ENCODE measurements at places on chromosomes 16 and 17.

DNA sequence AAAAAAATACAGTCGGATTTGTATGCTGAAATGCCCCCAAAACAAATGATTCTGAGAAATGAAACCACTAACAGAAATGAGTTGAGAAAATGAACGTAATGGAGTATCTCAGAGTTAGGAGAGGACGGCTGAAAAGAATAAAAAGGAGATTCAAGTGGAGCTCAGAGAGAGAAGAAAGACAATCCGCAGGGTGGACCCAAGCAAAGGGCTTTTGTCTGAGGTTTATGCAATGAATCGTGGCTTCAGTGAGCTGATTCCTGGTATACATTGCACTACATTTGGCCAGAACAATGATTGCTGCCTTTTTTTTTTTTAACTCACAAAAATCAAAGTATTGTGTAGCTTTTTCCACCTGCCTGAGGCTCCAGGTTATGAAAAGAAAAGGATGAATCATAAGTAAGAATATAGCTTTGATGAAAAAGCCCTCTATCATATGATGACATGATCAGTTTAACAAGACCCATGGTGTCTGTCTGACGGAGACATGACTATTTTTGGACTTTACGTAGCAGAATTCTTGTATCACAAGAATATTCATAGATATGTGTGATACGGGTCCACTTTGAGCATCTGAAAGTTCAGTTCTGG, 4.4 kb upstream of the MED9 start:
- DNase-seq = no peak

DNA sequence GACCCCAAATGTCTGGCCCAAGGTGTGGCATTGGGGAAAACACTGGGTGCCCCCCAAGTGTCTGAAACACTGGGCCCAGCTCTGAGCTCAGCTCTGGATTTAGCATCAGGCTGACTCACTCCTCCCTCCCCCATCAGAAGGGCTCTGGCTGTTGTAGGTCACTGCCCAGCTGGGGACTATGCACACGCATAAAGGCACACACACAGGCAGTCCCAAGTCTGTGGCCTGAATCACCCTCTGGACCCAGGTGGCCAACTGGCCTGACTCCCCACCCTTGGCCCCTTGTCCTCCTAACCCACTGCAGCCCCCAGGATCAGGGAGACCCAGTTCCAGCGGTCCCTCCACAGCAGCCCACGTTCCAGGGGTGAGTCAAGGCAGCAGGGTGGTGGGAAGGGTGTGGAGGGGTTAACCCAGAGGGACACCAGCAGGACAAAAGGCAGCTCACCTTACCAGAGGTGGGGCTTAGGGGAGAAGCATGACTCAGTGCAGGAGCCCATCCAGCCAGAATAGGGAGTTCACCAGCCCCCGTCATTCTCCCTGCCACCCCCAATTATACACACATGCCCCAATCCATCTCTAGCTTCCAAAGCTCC, 47.0 kb downstream of the MYO18A start:
- DNase-seq = no peak

- DNase-seq = no peak
These were observed 386.4 kb upstream of the TNRC6C start for GRCh38 chr17:77572065-77572601.

GRCh38 chr16:83806036-83806435, 1.7 kb upstream of the HSBP1 start:
- DNase-seq = no peak

GRCh38 chr17:4475463-4475862, 23.2 kb upstream of the SPNS2 start:
- no peak for DNase-seq

GRCh38 chr17:15456972-15457722, 10.3 kb downstream of the CDRT4 start:
- DNase-seq = no peak

DNA sequence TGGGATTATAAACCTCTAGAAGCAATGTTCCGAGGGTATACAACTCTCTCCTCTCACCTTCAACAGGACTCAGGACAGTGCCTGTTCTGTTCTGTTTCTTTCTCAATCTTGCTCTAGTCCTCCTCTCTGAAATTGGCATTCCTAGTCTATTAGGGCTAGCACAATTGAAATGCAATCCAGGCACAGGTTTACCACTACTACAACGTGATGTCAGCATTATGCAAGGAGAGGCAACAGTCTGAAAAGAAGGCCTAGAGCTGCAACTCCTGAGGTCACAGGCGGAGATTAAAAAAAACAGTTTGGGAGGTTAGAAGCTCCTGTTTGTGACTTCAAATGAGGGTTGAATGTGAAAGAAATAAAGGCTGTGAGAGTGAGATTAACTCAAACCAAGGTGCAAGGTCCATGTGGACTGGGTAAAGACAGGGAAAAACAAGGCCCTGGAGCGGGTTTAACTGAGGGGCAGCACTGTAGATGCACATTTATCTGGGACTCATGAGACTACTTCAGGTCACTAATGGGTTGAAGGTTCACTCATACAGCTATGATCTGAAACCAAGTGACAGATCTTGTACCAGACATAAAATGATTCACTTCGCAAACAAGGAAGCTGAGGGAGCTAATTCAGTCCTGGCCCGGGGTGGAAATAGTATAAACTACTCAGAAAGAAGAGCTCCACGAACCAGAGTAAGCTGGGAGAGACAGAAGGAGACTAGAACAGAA, 16.8 kb downstream of the AMFR start:
- no peak for DNase-seq

DNA sequence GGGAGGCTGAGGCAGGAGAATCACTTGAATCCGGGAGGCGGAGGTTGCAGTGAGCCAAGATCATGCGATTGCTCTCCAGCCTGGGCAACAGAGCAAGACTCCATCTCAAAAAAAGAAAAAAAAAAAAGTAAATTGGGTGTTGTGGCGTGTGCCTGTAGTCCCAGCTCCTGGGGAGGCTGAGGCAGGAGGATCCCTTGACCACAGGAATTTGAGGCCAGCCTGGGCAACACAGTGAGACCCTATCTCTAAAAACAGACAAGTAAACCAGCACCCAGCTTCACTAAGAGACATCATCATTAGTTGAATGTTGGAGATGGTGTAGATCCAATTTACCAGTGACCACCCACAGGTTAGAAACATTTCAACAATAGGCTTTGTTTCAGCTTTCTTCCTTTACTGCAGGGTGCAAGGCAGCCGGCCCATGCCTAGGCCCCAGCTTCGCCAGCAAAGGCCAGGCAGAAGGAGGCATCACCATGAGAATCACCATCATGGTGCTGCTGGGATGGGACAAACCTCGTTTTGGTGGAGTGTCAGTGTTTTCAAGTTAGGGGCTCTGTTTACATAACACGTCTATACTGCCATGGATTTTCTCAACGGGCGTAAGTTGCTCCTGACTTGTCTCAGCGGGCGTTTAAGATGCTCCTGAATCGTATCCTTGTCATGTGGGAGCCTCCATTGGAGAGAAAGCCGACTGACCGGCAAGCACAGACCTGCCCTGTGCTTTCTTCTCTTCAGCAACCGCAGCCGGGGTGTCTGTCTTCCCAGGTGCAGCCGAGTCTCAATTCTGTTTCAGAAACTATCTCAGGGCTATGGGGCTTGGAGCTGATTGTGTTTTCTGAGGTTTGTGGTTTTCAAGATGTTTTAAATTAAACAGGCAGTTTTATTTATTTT, 7.3 kb downstream of the TCF25 start:
- no peak for DNase-seq

Measured in activated CD4-positive, CD25-positive, alpha-beta regulatory T cell treated with anti-CD3 and anti-CD28 coated beads, Interleukin-2, amount 50 U/mL, for 16 hours (primary cell).